Pancreas (tissue), 10 donors: ENCODE measurements at places on chromosomes 5 and 9. TPM values are rescaled to one million over a fixed set of nuclear protein-coding genes. Genes with fewer than 3 reads are reported as not detected.

DNA sequence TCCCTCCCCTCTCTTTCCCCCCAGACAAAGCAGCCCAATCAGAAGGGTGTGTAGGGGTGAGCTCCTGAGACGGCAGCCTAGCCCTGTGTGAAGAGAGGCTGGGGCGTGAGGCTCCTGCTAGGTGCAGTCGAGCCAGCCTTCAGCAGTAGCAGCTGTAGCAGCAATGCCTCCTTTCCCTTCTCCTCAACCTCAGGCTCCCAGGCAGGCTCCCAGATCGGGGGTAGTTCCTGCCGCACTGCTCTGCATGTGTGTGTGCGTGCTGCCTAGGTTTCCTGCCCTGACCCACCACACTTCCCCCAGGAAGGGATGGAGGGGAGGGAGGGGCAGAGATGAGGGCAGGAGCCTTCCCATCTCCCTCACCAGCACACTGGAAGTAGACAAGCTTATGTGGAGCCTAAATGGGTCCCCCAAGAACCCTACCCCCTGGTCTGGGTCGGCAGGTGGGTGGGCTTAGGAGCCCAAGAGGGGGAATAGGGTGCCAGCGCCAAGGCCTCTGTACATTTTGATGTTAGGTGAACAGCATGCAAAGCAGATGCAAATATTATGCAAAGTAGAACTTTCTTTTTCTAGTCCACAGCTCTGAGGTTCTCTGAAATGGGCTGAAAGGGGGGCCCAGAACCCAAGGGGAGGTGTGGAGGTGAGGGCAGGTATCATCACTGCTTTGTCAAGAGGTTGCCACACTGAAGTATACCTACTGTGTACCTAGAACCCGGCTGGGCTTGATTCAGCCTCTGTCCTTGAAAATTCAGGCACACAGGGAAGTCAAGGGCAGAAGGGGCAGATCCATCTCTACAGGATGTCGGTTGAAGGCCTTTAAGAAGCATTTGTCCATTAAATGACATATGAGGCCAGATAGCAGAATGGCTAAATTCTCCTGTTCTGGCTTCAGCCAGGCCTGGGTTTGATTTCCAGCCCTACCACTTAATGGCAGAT is 57.8 kb downstream of the CXXC5 start:
- no peak overlapping the region for H3K4me3 ChIP-seq
- no peak overlapping the region for H3K27ac ChIP-seq
- peaks cover 13% of the 10 kb centered on the region for H3K4me1 ChIP-seq
- no peak for DNase-seq
- H3K36me3 ChIP-seq, result no peaks in the 10 kb centered on the region

- DNase-seq, result no peak
- no peaks in the 10 kb centered on the region for H3K4me1 ChIP-seq
- H3K27ac ChIP-seq, result no peak overlapping the region
- no peaks in the 10 kb centered on the region for H3K27me3 ChIP-seq
Observed at GRCh38 chr9:89295400-89295799, 15.6 kb upstream of the CKS2 start.

DNA sequence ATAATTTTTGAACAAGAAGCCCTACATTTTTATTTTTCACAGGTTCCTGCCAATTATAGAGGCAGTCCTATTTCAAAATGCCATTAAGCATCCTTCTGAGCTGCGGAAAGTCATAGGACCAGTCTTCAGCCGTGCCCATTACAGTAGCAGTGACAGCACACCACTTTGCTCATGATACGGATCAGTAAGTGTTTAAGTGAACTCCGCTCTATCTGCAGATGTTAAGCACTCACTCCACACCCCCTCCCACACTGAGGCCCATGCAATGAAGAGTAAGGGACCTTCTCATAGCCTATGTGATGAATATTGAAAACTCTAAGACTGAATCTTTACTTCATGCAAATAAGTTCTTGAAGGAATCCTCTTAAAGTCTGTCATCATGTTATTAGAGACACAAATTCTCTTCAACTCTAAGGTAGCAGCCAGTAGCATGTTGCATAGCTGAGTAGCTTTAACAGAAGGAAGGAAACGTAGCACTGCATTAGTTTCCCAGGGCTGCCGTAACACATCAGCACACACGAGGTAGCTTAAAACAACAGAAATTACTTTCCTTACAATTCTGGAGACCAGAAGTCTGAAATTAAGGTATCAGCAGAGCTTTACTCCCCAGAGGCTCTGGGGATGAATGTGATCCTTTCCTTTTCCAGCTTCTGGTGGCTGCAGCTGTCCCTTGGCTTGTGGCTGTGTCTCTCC is 20.3 kb upstream of the TAF11L2 start:
- no peaks in the 10 kb centered on the region for H3K36me3 ChIP-seq
- H3K27ac ChIP-seq, result no peak overlapping the region
- no peak for DNase-seq
- no peaks in the 10 kb centered on the region for H3K27me3 ChIP-seq
- no peak overlapping the region for H3K4me3 ChIP-seq

- H3K4me1 ChIP-seq, result no peaks in the 10 kb centered on the region
- no peak for DNase-seq
- no peaks in the 10 kb centered on the region for H3K36me3 ChIP-seq
- H3K4me3 ChIP-seq, result no peak overlapping the region
Observed at GRCh38 chr5:24854850-24855249, 210.1 kb upstream of the CDH10 start.

GRCh38 chr9:34796924-34797323 is 87.0 kb upstream of the CCL21 start:
- no peak overlapping the region for H3K4me3 ChIP-seq
- no peaks in the 10 kb centered on the region for H3K4me1 ChIP-seq
- no peak overlapping the region for H3K27ac ChIP-seq
- no peaks in the 10 kb centered on the region for H3K36me3 ChIP-seq
- H3K27me3 ChIP-seq, result no peaks in the 10 kb centered on the region
- no peak for DNase-seq

DNA sequence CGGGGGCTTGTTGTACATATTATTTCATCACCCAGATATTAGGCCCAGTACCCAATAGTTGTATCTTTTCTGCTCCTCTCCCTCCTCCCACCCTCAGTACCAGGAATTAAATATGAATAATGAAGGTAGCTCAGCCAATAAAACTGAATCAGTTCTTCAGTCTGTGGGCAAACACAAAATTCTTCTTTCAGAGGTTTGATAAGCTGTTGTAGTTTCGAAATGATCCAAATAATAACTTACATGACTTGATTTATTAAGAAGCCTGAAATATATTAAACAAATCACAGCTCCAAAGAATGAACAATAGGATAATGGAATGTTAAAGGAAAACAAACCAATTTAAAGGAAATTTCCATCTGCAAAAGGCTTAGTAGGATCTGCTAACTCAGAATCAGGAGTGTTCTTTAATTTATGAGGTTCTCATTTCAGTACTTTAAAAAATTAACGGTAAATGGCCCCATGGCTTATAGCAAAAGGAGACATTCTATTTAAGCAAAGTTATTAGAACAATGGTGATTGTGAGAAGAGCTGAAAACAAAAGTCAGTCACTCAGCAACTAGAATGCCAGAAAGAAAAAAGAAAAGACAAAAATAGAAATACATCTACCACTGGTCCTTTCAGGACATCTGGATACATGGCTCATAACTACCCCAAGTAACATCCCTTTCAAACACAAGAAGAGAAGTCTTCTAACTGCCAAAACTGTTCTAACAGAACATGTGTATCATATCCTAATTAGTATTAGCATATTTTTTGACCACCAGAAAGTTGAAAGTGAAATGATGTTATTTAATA is 62.4 kb downstream of the NR3C1 start:
- no peak for DNase-seq
- no peak overlapping the region for H3K4me3 ChIP-seq
- no peaks in the 10 kb centered on the region for H3K36me3 ChIP-seq
- no peaks in the 10 kb centered on the region for H3K27me3 ChIP-seq
- no peaks in the 10 kb centered on the region for H3K4me1 ChIP-seq

- no peak overlapping the region for H3K4me3 ChIP-seq
- H3K36me3 ChIP-seq, result no peaks in the 10 kb centered on the region
- no peak for DNase-seq
Observed at GRCh38 chr5:74177961-74178360, 462.6 kb downstream of the ENC1 start.

GRCh38 chr5:87754009-87754757 is 341.5 kb upstream of the CCNH start:
- H3K4me3 ChIP-seq, result no peak overlapping the region
- no peaks in the 10 kb centered on the region for H3K4me1 ChIP-seq
- no peak for DNase-seq

GRCh38 chr5:111071413-111071812 is at the start of gene TSLP:
Gene TSLP, plus strand, starts transcription at chr5:111071713. Its CDS starts 178 bp downstream, at chr5:111071891.
- H3K27me3 ChIP-seq, result no peaks in the 10 kb centered on the region
- DNase-seq, result no peak

DNA sequence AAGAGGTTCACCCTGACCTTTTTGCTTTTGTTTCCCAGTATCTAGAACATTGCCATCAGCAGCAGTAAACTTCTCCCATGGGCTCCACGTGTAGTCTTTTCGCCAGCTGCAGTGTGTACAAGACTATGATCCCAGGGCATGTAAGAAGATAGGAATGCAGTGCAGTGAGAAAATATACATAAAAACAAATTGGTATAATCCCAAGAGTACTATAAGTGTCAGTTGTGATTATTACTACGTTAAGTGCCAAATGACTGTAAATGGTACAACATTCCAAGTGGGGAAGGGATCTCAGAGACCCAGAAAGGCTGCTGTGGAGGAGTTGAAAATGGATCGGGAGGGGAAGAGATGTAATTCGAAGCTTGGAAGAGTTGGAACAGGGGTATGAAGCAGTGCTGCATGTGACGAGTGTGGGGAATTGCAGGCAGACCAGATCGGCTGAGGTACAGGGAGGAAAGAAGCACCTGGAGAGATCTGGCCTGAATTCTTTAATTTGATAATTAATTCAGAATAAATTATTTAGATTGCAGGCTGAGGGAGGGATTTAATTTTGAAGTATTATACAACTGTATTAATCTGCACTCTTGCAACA is 95.1 kb downstream of the FBXL7 start:
- no peak overlapping the region for H3K4me3 ChIP-seq
- no peaks in the 10 kb centered on the region for H3K4me1 ChIP-seq
- no peak overlapping the region for H3K27ac ChIP-seq

GRCh38 chr5:140108093-140109017 is 5.6 kb upstream of the PURA start:
- H3K27me3 ChIP-seq, result no peaks in the 10 kb centered on the region
- H3K36me3 ChIP-seq, result no peaks in the 10 kb centered on the region
- peak overlapping the region; percentile 99 for H3K27ac ChIP-seq
- H3K4me3 ChIP-seq, result peak overlapping the region; percentile 66

DNA sequence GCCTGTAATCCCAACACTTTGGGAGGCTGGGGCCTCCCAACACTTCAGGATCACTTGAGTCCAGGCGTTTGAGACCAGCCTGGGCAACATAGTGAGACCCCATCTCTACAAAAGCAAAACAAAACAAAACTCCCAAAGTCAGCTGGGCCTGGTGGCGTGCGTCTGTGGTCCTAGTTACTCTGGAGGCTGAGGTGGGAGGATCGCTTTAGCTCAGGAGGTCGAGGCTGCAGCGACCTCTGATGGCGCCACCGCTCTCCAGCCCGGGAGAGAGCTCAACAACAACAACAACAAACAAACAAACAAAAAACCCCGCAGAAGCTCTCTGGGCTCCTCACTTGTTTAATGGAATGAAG is 528 bp downstream of the ACOT12 start:
- H3K27ac ChIP-seq, result no peak overlapping the region
- no peaks in the 10 kb centered on the region for H3K36me3 ChIP-seq
- no peaks in the 10 kb centered on the region for H3K4me1 ChIP-seq
- peak overlapping the region; percentile 23 for H3K4me3 ChIP-seq
- DNase-seq, result no peak

- no peaks in the 10 kb centered on the region for H3K36me3 ChIP-seq
- H3K27me3 ChIP-seq, result no peaks in the 10 kb centered on the region
- no peak overlapping the region for H3K4me3 ChIP-seq
- no peaks in the 10 kb centered on the region for H3K4me1 ChIP-seq
Observed at GRCh38 chr5:110092955-110093785, 403.4 kb downstream of the MAN2A1 start.

DNA sequence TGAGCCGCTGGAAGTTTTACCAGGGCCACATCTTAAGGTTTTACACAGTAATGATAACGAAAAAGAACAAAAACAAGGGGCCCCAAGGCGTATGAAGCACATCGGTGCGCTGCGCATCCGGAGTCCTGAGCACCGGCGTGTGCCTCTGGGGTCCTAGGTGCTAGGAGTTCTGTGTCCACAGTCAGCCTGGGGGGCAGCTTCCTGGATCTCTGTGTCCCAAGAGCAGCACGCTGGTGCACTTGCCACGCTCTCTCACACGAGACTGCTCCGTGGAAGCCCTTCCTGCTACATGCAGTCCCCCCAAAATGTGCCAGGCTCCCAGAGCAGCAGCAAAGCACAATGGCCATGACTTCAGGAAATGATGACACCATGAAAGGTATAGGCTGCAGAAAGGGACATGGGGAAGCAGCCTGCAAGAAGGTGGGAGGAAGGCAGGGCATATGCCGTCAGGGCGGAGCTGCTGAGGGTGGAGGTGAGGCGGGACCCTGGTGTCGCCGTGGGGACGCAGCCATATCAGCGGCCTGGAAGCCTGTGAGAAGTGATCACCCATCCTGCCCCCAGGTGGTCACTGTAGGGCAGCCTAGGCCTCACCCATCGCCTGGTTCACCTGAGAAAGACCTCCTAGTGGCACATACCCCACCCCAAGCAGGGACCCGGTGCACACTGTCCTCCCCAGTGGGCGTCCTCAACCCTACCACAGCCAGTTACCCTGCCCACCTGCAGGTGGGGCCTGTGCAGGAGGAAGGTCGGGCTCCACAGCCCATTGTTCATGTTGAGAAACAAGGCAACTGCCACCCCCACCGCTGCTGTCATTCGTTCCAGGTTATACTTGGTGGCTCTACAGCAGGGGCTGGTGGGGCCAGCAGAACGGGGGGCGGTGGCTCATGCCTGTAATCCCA is 23.6 kb upstream of the SLC6A3 start:
- no peaks in the 10 kb centered on the region for H3K27me3 ChIP-seq
- H3K4me3 ChIP-seq, result no peak overlapping the region
- no peak overlapping the region for H3K27ac ChIP-seq
- no peaks in the 10 kb centered on the region for H3K4me1 ChIP-seq
- no peak for DNase-seq

DNA sequence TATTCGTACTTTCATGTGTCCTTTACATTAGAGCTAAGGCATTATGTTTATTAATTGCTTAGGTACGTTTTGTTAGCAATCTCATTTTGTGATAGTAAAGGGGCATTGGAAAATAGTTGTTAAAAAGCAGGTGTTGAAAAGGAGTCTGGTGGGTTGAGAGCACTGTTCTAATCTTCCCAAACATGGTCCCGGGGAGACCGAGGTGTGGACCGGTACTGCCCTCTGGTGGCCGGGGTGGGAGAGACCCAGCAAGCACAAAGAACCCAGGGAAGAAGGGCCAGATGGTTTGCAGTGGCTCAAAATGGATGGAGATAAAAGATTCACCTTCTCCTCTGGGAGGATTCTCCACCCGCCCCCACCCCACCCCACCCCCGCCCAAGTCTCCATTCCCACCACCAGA is 26.1 kb downstream of the IDNK start:
- H3K4me1 ChIP-seq, result no peaks in the 10 kb centered on the region
- H3K27ac ChIP-seq, result no peak overlapping the region
- H3K27me3 ChIP-seq, result no peaks in the 10 kb centered on the region
- peak; percentile 46 for DNase-seq
- H3K36me3 ChIP-seq, result no peaks in the 10 kb centered on the region

PRUNE2 gene
- 3.6 TPM for polyA plus RNA-seq

ZNF618 gene
- 5.1 TPM for polyA plus RNA-seq

NR2F1-AS1 gene
- 4.4 TPM for polyA plus RNA-seq

PCA3 gene
- 0.07 TPM for polyA plus RNA-seq

CACNA1B gene
- polyA plus RNA-seq, result 0.30 TPM

IRX1 gene
- 0.61 TPM for polyA plus RNA-seq
